ENCODE measurements at places on chromosomes 13 and 19. TPM values are rescaled to one million over a fixed set of nuclear protein-coding genes. Genes with fewer than 3 reads are reported as not detected.
A peak's percentile ranks its signal among the peaks of the same experiment; 100 is the strongest.

Gene SELENOV
- total RNA-seq: not detected

Gene CEACAM7
- total RNA-seq: not detected

Gene ZFP30
- 2.7 TPM for total RNA-seq

Gene SULT2B1
- total RNA-seq: not detected

Gene BCAM
- total RNA-seq: 10.2 TPM

Gene GARIN5B
- not detected for total RNA-seq

Gene FCAR
- 0.41 TPM for total RNA-seq

Gene NCAN
- not detected for total RNA-seq

Gene TNFSF11
- 0.83 TPM for total RNA-seq

DNA sequence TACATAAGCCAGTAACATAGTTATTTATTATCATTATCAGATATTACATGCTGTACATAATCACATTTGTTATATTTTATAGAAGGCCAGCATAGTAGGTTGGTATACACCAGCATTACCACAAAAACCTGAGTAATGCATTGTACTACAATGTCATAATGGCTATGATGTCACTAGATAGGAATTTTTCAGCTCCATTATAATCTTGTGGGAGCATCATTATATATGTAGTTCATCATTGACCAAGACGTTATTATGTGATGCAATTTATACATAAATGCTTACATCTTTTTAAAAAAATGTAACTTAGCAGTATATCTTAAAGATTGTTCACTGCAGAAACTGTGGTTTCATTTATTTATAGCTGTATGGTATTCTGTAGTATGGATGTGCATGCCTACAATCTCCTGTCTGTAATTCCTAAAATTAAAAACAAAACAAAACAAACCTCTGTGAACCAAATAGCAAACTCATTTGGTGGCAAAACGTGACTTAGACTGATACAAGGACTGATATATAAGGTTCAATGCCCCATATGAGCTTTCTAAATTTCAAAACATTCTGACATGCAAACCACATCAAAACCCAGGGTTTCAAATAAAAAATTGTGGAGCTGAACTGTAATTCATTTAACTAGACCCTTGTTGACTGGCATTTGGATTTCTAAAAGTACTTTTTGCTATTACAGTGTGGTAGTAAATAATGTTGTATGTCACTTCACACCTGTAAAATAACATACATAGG lies 250.9 kb downstream of the DLEU7 start:
- DNase-seq: no peak
- no peak overlapping the region for H3K27ac ChIP-seq
- H3K4me3 ChIP-seq: no peak overlapping the region
- H3K27me3 ChIP-seq: no peaks in the 10 kb centered on the region
- no peaks in the 10 kb centered on the region for H3K36me3 ChIP-seq

- no peaks in the 10 kb centered on the region for H3K4me1 ChIP-seq
- no peaks in the 10 kb centered on the region for H3K27me3 ChIP-seq
- H3K4me3 ChIP-seq: no peak overlapping the region
Measured at GRCh38 chr13:94419925-94420305, 59.6 kb downstream of the DCT start.

DNA sequence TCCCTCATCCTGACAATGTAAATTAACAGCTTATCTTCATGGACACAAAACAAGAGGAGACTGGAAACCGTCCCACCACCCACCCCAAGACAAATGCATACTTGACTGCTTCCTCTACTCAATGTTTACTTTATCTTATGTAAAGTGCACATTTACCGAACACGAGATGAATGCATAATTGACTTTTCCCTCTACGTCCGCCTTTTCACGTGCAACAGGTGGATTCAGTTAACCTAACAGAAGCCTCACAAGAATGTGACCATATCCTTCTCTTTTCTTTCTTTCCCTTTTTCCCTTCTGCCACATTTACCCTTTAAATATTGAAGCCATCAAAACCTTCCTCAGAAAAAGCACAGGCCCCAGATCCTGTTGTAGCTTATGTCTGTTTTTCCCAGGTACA lies 468.0 kb downstream of the UQCRFS1 start:
- H3K4me1 ChIP-seq: no peaks in the 10 kb centered on the region
- no peak overlapping the region for H3K27ac ChIP-seq
- no peak overlapping the region for H3K4me3 ChIP-seq
- H3K36me3 ChIP-seq: no peaks in the 10 kb centered on the region
- H3K27me3 ChIP-seq: no peaks in the 10 kb centered on the region

- H3K27ac ChIP-seq: no peak overlapping the region
- no peaks in the 10 kb centered on the region for H3K36me3 ChIP-seq
- H3K4me1 ChIP-seq: no peaks in the 10 kb centered on the region
- DNase-seq: no peak
Measured at GRCh38 chr13:42735010-42735409, 46.4 kb upstream of the FAM216B start.

DNA sequence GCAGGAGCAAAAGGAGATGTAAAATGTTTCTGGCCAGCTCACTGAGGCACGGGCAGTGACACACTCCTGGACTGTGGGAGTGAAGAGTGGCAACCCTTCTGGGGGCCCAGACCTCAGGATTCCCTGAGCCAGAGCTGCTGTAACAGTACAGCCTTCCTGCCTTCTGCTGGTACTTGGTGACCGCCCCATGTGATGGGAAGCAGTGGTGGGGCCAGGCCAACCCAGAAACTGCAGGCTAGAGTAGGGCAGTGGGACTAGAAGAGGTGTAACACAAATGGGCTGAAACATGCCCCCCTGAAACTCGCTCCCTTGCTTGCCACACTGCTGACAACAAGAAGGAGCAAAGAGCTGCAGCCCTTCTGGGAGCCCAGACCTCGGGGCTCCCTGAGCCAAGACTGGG lies 217.1 kb upstream of the TRPC4 start:
- no peaks in the 10 kb centered on the region for H3K36me3 ChIP-seq
- no peak overlapping the region for H3K27ac ChIP-seq
- no peaks in the 10 kb centered on the region for H3K4me1 ChIP-seq
- H3K27me3 ChIP-seq: no peaks in the 10 kb centered on the region

DNA sequence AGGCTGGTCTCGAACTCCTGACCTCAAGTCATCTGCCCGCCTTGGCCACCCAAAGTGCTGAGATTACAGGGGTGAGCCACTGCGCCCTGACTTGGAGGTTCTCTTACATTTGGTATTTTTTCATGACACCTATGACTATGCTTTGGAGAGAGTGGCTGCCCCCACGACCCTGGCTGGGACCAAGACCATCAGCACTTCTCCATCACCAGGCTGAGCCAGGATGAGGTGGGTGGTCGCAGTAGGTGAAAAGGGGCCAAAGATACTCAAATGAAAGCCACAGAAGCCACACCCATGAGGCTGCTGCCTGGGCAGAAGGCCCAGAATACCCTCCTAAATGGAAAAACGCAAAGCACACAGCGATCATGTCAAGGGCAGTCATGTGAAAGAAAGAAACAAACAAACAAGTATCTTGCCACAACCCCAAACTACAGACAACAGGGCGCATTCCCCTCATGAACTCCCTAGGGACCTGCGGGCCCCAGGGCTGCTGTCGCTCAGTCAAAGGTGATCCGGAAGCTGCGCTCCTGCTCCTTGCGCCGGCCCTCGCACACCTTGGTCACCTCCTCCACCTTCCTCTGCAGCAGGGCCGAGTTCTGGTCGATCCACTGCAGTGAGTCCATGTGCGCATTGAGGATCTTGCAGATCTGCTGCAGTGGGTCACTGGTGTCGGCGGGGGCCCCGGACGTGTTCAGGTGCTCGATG lies 11.2 kb upstream of the IL4I1 start:
- H3K27me3 ChIP-seq: no peaks in the 10 kb centered on the region
- no peak for DNase-seq
- H3K36me3 ChIP-seq: peaks cover 26% of the 10 kb centered on the region
- H3K4me1 ChIP-seq: no peaks in the 10 kb centered on the region
- H3K4me3 ChIP-seq: no peak overlapping the region

- no peak overlapping the region for H3K27ac ChIP-seq
- no peaks in the 10 kb centered on the region for H3K36me3 ChIP-seq
- H3K27me3 ChIP-seq: no peaks in the 10 kb centered on the region
- H3K4me1 ChIP-seq: no peaks in the 10 kb centered on the region
- no peak for DNase-seq
- no peak overlapping the region for H3K4me3 ChIP-seq
Measured at GRCh38 chr13:109569958-109570711, 216.2 kb downstream of the IRS2 start.

- no peaks in the 10 kb centered on the region for H3K27me3 ChIP-seq
- H3K27ac ChIP-seq: no peak overlapping the region
- H3K4me1 ChIP-seq: no peaks in the 10 kb centered on the region
- H3K4me3 ChIP-seq: no peak overlapping the region
- no peaks in the 10 kb centered on the region for H3K36me3 ChIP-seq
Measured at GRCh38 chr13:79030513-79030912, 371.6 kb upstream of the OBI1 start.

GRCh38 chr13:21429211-21429610 lies 29.9 kb downstream of the ZDHHC20 start:
- no peak for DNase-seq
- no peaks in the 10 kb centered on the region for H3K36me3 ChIP-seq
- no peak overlapping the region for H3K27ac ChIP-seq
- H3K4me3 ChIP-seq: no peak overlapping the region
- H3K4me1 ChIP-seq: peaks cover under 1% of the 10 kb centered on the region

DNA sequence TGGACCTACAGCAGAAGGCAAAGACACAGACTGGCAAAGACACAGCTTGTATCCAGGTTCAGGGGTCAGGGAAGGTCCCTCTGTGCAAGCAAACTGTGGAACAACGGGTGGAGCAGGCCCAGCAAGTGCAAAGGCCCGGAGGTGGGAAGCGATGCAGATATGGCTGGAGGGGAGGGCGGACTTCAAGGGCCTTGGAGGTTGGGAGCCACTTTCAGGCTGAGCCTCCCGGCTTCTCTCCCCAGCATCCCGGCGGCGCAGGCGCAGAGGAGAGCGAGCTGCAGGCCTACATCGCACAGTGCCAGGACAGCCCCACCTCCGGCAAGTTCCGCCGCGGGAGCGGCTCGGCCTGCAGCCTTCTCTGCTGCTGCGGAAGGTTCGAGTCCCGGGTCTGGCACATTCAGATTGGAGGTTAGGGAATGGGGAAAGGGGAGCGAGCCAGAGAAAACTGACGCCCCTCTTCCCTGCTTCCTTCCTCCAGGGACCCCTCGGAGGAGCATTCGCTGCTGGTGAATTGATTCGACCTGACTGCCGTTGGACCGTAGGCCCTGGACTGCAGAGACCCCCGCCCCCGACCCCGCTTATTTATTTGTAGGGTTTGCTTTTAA lies 2.1 kb upstream of the PNPLA6 start:
- no peaks in the 10 kb centered on the region for H3K27me3 ChIP-seq
- peak; percentile 55 for DNase-seq
- H3K36me3 ChIP-seq: no peaks in the 10 kb centered on the region
- H3K4me1 ChIP-seq: peaks cover 15% of the 10 kb centered on the region
- H3K27ac ChIP-seq: peak overlapping the region; percentile 89

GRCh38 chr13:40550130-40550529 lies 116.3 kb downstream of the FOXO1 start:
- H3K36me3 ChIP-seq: no peaks in the 10 kb centered on the region
- H3K4me3 ChIP-seq: no peak overlapping the region

- no peak overlapping the region for H3K27ac ChIP-seq
- H3K4me3 ChIP-seq: no peak overlapping the region
- H3K36me3 ChIP-seq: no peaks in the 10 kb centered on the region
- no peaks in the 10 kb centered on the region for H3K4me1 ChIP-seq
- peaks cover 64% of the 10 kb centered on the region for H3K27me3 ChIP-seq
Measured at GRCh38 chr19:39304701-39305571, 8.7 kb downstream of the IFNL1 start.

- no peak overlapping the region for H3K27ac ChIP-seq
- no peaks in the 10 kb centered on the region for H3K36me3 ChIP-seq
- no peaks in the 10 kb centered on the region for H3K27me3 ChIP-seq
- DNase-seq: no peak
- H3K4me1 ChIP-seq: no peaks in the 10 kb centered on the region
- H3K4me3 ChIP-seq: no peak overlapping the region
Measured at GRCh38 chr19:30906871-30907270, 442.4 kb downstream of the TSHZ3 start.

DNA sequence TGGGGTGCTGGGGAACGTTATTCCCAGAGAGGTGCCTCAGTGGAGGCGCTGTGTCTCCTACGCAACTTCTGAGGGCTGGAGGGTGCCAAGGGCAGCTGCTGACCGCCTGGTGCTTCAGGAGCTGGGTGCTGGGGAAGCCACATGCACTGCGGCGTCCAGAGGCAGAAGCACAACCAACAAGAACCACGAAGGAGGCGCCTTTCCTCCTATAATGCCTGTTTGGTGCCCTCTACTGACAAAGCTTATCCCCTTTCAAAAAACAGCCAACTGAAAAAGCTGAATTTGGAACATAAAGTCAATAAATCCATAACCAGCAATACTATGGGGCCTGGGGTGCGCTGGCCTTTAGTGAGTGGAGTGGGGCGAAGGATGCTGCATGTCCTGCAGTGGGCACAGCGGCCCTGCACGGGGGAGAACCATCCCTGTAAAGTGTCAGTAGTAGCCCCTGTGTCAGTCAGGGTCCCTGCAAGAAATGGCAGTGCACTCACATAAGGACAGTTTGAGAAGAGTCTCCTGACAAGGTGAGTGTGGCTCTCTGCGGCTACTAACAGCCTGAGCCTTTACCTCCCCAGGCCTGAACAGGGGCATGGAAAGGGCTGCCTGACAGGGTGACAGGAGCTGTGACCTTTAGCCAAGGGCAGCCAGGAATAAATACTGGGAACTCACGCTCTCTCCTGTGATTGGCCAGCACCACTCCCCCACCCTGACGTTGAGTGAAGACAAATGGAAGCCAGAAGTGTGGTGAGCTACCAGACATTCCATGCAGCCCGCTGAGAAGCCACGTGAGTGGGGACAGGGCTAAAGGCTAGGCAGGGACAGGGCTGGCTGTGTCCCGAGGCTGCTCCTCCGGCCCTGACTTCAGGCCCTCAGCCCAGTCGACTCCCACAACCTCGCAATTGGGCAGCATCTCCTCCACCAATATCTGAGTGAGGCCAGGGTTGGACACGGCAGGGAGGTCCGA lies 4.5 kb upstream of the B3GNT8 start:
- H3K4me1 ChIP-seq: peaks cover 34% of the 10 kb centered on the region
- DNase-seq: peak; percentile 75
- H3K36me3 ChIP-seq: peaks cover 15% of the 10 kb centered on the region
- no peak overlapping the region for H3K4me3 ChIP-seq
- H3K27ac ChIP-seq: peak overlapping the region; percentile 74

GRCh38 chr13:41976476-41976875 lies 15.6 kb upstream of the VWA8 start:
- no peak overlapping the region for H3K27ac ChIP-seq
- H3K27me3 ChIP-seq: no peaks in the 10 kb centered on the region
- no peaks in the 10 kb centered on the region for H3K36me3 ChIP-seq
- no peak overlapping the region for H3K4me3 ChIP-seq

- no peak overlapping the region for H3K27ac ChIP-seq
- no peaks in the 10 kb centered on the region for H3K27me3 ChIP-seq
- DNase-seq: no peak
Measured at GRCh38 chr19:31546205-31546960, 197.1 kb upstream of the TSHZ3 start.

Data from gastrocnemius medialis (tissue), 4 donors.